ENCODE measurements at places on chromosomes 5 and 9.

- no peak for DNase-seq
Observed at GRCh38 chr9:34291423-34291822, 37.6 kb downstream of the KIF24 start.

- no peak for DNase-seq
Observed at GRCh38 chr9:133528001-133528875, 3.5 kb upstream of the MYMK start.

- DNase-seq = no peak
Observed at GRCh38 chr9:135533674-135534073, 12.3 kb upstream of the OBP2A start.

DNA sequence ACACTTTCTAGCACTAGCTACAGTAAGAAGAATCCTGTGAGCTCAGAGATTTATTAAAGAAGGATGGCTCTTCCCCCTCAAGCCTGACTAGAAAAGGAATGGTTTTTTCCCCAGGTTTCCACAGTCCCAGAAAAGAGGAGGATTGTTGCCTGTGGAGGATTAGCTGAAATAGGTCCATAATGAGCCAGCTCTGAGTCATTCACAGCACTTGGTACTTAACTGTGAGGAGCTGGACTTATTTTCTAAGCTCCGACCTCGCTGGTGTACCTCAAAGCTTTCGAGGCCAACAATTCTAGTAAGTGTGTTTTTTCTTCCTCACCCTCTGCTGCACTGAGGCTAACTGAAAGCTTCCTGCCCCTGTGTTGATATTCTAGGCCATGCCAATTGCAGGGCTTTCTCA is 222.5 kb upstream of the IL12B start:
- DNase-seq = no peak

GRCh38 chr5:129460672-129460935 is 506 bp downstream of the ADAMTS19 start:
- DNase-seq = no peak

DNA sequence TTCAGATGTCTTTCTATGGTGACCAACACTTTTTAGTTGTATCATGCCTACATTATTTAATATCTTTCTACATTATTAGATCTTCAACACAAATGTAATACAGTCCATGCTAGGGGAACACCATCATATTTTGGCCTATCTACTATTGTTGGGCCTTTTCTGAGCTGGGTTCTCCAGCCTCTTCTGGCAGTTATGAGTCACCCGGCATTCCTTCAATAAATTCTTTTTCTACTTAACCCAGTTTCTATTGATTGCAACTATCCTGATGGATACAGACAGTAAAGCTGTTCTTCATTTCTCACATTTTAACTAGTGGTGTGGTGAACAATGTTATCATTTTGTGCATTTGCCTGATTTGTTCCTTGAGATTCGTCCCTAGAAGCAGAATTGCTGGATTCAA is 529.3 kb downstream of the BNC2 start:
- DNase-seq = no peak

- DNase-seq = no peak
Observed at GRCh38 chr9:2992427-2992826, 148.5 kb upstream of the PUM3 start.

- no peak for DNase-seq
Observed at GRCh38 chr9:78393340-78393739, 96.4 kb downstream of the PSAT1 start.

DNA sequence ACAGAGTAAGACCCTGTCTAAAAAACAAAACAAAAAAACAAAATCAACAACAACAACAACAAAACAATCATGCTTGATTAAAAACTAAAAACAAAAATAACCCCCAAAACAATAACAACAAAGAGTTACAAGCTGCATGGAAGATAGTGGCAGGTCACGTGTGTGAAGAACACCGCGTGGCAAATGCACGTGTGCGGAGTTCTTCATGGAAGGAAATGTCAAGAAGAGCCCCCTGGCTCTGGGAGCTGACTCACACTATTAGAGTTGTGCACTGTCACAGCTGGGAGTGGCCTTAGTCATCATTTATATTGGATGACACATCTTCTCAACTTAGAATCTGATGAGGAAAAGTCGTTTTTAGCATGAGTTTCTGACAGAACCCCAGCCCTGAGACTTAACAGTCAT is 110.5 kb downstream of the JMY start:
- DNase-seq = no peak

- no peak for DNase-seq
Observed at GRCh38 chr5:117065800-117066199, 491.2 kb upstream of the SEMA6A start.

DNA sequence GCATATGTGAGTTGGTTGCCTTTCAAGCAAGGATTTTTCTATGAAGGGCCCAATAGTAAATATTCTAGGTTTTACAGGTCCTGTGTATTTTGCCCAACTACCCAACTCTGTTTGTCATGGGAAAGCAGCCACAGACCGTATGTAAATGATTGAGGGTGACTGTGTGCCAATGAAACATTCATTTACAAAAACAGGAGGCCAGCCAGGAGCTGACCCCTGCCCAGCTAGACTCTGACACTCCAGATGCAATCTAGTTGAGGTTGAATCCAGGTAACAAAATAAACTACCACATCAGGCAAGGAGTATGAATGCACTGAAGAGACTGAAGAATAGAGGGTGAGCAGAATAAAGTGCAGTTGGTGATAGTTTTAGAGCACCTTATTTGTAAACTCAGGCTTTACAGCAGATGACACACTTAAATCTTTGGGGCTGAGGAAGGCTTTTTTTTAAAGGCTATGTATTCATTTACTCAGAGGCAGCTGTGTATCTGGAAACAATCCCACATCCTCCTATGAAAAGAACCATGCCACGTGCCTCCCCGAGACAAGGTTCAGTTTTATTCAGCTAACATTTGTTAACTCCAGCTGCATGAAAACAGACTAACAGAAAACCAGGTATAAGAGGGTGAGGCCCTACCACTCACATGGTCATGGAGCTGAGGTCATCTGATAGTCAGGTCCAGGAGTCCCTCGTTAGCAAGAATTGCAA is 60.7 kb downstream of the SLC1A1 start:
- DNase-seq = no peak

DNA sequence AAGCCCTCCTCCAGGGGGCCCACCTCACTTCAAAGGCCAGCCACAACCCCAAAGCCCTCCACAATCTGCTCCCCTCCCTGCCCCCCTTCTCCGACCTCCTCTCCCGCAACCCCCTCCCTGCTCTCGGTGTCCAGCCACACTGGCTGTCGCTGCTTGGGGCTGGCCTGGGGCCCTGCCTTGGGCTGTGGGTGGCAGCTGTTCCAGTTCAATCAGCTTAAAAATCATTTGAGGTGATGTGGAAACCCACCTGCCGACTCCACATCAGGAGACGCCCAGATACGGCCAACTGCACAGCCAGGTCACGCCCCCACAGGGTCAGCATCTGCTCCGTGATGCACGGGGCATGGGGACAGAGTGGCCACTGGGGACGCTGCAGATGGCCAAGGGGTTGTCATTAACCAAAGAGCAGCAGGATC is 107.0 kb upstream of the MVB12B start:
- no peak for DNase-seq

- no peak for DNase-seq
Observed at GRCh38 chr9:123562844-123563346, 206.9 kb downstream of the CRB2 start.

DNA sequence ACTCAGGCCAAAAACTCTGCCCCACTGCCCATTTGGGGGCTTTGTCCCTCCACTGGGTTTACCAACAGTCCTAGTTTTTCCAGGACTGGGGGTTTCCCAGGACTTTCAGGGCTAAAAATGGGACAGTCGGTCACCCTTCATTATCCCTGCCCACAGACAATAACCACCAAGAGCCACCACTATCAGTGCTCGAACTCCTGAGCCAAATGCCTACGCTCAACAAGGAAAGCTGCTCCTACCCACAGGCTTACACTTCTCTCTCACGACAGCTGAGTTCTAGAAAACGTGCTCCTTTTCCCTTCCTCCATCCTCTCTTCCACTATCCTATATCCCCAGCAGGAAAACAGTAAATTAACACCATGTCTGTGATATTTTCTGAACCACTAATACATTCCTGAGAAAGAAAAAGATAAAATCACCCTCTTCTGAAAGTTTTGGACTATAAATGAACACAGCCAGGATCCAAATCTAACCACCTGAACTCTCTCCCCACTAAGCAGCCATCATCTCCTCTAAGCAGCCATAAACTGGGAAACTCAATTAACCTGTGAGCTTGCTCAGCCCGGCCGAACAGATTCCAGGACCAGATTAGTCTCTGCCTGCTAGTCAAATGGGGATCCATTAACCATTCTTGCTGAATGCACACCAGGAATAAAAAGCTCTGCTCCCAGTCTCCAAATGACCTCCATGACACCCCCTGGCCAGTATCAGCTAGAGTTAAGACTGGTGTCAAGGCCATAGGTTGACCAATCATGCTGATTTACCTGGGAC is 41.8 kb downstream of the KLHL3 start:
- DNase-seq = no peak

- DNase-seq = no peak
Observed at GRCh38 chr5:178667101-178667500, 40.3 kb upstream of the CLK4 start.

DNA sequence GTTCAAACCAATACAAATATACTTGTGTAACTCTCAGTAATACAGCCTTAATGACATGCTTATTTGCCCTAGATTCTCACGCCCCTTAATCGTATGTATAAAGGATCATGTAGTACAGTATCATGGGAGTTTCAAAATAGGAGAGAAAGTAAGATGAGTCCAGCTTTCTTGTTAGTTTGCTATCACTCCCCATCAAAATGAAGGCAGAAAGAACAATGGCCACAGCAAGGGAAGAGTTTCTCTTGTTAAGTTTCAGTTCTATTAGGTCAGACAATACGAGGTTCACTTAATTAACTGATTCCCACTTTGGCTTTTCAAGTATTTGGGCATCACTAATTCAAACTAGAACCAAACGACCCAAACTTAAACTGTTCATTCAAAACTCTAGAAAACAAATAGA is 55.4 kb downstream of the CDC14B start:
- no peak for DNase-seq

DNA sequence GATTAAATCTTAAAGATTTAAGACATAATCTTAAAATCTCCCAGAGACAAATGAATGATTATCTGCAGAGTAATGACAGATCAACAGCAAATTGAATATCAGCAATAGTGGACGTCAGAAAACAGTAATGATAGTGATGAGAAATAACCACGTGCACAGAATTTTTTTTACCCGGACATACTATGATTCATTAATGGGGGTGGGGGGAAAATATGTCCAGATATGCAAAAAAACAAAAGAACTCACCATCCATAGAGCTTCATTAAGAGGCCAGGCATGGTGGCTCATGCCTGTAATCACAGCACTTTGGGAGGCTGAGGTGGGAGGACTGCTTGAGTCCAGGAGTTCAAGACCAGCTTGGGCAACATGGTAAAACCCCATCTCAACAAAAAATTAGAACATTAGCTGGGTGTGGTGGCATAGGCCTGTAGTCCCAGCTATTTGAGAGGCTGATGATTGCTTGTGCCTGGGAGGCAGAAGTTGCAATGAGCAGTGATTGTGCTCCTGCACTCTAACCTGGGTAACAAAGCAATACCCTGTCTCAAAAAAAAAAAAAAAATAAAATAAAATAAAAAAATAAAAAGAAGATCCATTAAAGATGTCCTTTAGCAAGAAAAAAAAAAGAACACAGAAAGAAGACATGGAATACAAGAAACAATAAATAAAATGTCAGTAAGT is 30.9 kb upstream of the SHOC1 start:
- DNase-seq = no peak

- no peak for DNase-seq
Observed at GRCh38 chr5:10351919-10352318, 1.6 kb upstream of the MARCHF6 start.

DNA sequence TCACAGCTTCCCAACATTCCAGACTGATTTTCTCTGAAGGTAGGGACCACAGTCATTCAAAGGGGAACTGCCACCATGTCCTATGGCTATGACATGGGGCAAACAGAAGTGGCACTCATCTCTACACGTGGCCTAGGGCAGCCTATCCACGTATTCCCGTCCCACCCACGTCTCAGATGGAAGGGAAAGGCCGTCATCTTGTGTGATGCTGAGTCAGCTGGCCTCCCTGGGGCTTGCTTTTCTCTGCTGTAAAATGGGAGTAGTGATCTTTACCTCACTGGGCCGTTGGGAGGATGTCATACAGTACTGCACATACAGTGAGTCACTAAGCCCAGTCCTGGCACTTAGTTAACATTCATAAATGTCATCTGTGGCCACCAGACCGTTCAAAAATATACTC is 72.3 kb downstream of the RAPGEF1 start:
- DNase-seq = no peak

- no peak for DNase-seq
Observed at GRCh38 chr5:61229416-61229815, 67.1 kb upstream of the SMIM15 start.

GRCh38 chr5:59709346-59709821 is 184.1 kb downstream of the PDE4D start:
- no peak for DNase-seq

DNA sequence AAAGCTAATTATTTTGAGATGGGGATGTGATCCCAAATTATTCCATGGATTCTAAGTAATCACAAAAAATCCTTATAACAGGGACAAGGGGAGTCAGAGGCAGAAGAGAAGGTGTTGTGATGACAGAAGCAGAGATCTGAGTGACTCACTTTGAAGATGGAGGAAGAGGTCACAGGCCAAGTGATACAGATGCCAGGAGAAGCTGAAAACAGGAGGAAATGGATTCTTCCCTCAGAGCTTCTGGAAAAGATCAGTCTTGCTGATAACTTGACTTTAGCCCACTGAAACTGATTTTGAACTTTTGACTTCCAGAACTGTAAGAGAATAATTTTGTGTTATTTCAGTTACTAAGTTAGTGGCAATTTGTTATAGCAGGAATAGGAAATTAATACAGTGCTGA is 105.3 kb downstream of the GCNT1 start:
- no peak for DNase-seq

GRCh38 chr5:92472981-92473566 is 1090.0 kb upstream of the ARRDC3 start:
- no peak for DNase-seq

- no peak for DNase-seq
Observed at GRCh38 chr5:329768-330167, 8.3 kb downstream of the AHRR start.

- DNase-seq = no peak
Observed at GRCh38 chr5:102743900-102744299, 11.2 kb upstream of the PAM start.

GRCh38 chr5:7393921-7394799 is 1.8 kb upstream of the ADCY2 start:
- DNase-seq = no peak

GRCh38 chr5:38556088-38556598 is 303 bp downstream of the LIFR start:
- no peak for DNase-seq
